ENCODE measurements at places on chromosomes 7 and 10.

GRCh38 chr10:1200866-1201807, 145.0 kb downstream of the WDR37 start:
- DNase-seq = no peak

DNA sequence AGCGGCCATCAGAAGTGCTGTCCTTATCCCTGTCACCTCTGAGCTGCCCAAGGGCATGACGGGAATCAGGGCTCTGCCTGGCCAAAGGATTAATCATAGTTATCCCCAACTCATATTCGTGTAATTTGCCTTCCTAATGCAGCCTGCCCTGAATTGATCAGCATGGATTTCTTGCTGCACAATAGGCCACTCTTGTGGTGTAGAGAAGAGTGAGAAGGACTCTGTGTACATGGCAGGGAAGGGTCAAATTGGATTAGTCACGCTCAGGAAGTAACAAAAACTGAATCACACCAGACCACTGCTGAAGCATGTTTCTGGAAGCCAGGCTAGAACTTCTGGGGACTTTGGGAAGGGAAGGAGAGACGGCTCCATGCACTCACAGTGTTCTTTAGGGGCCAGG, 227.0 kb downstream of the BUB3 start:
- DNase-seq = no peak

GRCh38 chr10:114188900-114189299, 9.7 kb downstream of the TDRD1 start:
- DNase-seq = no peak

DNA sequence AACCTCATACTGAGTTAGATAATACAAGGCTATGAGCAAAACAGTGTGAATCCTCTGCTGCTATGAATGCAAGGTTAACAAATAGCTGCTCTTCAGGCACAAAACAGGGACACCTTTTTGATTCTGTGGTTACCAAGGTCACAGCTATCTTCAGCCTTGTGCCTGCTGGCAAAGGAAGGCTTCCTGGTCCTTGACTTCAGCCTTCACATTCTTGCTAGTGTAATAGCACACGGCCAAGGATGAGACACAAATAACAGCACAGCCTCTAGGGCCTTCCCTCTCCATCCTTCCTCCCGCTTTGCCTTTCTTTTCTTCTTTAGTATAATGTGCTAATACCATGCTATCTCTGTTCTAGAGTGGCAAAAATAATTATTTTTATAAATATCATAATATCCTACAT, 130.6 kb upstream of the CAV2 start:
- DNase-seq = no peak

DNA sequence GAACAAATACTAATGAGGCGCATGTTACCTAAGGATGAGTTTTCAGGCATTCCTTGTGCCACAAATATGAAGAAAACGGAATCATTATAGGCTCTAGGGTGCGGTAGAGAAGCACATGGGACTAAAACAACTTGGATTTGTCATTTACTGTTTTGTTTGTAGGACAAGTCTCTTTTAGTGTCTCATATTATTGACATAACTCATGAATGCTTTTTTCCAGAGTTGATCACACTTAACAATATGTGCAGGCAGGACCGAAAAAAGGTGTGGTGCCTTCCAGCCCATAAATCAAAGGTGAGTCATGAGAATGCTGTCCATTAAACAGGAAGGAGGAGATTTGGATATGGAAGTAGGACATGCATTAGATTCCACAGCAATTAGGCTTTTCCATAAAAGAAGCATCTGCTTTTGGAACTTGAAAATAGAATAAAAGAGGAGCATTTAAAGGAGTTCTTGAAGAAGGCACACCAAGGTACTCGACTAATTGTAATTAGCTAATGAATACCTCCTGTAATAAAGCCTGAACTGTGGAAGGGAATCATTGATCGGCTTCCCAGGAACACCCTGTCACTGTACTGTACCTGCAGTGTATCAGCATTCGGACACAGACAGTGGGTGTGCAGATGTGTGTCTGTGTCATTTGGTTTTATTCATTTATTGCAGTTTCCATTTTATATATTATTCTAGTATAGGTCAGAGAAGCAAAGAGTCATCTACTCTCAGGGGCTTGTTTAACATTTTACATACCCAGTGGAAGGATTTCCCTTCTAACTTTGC, 119.7 kb upstream of the KLF14 start:
- no peak for DNase-seq

- no peak for DNase-seq
Observed at GRCh38 chr7:155373359-155374273, 75.9 kb downstream of the INSIG1 start.

Measured in activated naive CD4-positive, alpha-beta T cell treated with anti-CD3 and anti-CD28 coated beads, Interleukin-2, amount 50 U/mL, for 16 hours (primary cell).